Gastroesophageal sphincter (tissue), 4 donors: ENCODE measurements at places on chromosomes 2 and 18. TPM values are rescaled to one million over a fixed set of nuclear protein-coding genes. Genes with fewer than 3 reads are reported as not detected.

Gene IKZF2
- total RNA-seq = 4.2 TPM

Gene LBH
- 508 TPM for total RNA-seq

Gene ZSWIM2
- total RNA-seq = not detected

Gene RND3
- 57.2 TPM for total RNA-seq

Gene SLC19A3
- total RNA-seq = 1.8 TPM

Gene FAP
- total RNA-seq = 10.0 TPM

Gene BCL2
- total RNA-seq = 31.4 TPM

Gene EVA1A
- total RNA-seq = not detected

Gene COL4A3
- total RNA-seq = 2.7 TPM

Gene AAMP
- 155 TPM for total RNA-seq

Gene UPP2
- not detected for total RNA-seq

Gene KYNU
- 2.6 TPM for total RNA-seq

Gene DTNA
- 218 TPM for total RNA-seq

Gene ZAP70
- total RNA-seq = 0.89 TPM

Gene QPCT
- total RNA-seq = 5.2 TPM

Gene AKAIN1
- total RNA-seq = not detected

Gene SERPINB2
- 4.0 TPM for total RNA-seq

Gene INHA
- total RNA-seq = 4.4 TPM

Gene TMEM198
- 1.6 TPM for total RNA-seq

Gene PLA2R1
- total RNA-seq = 15.0 TPM

Gene CPO
- total RNA-seq = 0.27 TPM

Gene PARD6G
- 8.5 TPM for total RNA-seq

Gene VIT
- 26.5 TPM for total RNA-seq

Gene MRPL33
- total RNA-seq = 216 TPM

Gene C2orf15
- total RNA-seq = 3.3 TPM

Gene RAMP1
- total RNA-seq = 355 TPM

Gene C2orf80
- total RNA-seq = not detected

Gene C2orf66
- not detected for total RNA-seq

Gene CTAGE1
- not detected for total RNA-seq

Gene POTEJ
- total RNA-seq = not detected

Gene ERMN
- total RNA-seq = not detected

Gene ZC3H8
- total RNA-seq = 10.8 TPM

Gene PDE6D
- 24.3 TPM for total RNA-seq

Gene SIGLEC15
- not detected for total RNA-seq

Gene KCNS3
- 38.1 TPM for total RNA-seq

Gene SPRED2
- total RNA-seq = 14.6 TPM

Gene EVX2
- total RNA-seq = 0.08 TPM

Gene ADAM23
- 3.6 TPM for total RNA-seq

Gene MBOAT2
- total RNA-seq = 21.8 TPM

Gene AMER3
- 0.27 TPM for total RNA-seq

Gene WIPF1
- total RNA-seq = 50.4 TPM

Gene VIL1
- not detected for total RNA-seq

Gene CPLX4
- not detected for total RNA-seq

Gene PJVK
- total RNA-seq = 3.8 TPM

Gene TRIM43
- total RNA-seq = not detected

Gene SRD5A2
- not detected for total RNA-seq

Gene SPC25
- total RNA-seq = not detected

Gene GKN2
- not detected for total RNA-seq

Gene ATOH8
- 42.5 TPM for total RNA-seq

Gene METTL5
- 62.1 TPM for total RNA-seq

Gene FOSL2
- 75.3 TPM for total RNA-seq

Gene SIX2
- 1.7 TPM for total RNA-seq

Gene AQP12A
- total RNA-seq = not detected

Gene SERPINB12
- total RNA-seq = not detected

Gene SNORC
- 2.2 TPM for total RNA-seq

Gene IL1F10
- total RNA-seq = not detected

Gene TYMS
- total RNA-seq = 5.7 TPM

Gene GPR155
- total RNA-seq = 33.2 TPM

Gene FOXI3
- total RNA-seq = not detected
